NCI-H774 (cell line): ENCODE measurements at places on chromosomes 2 and 18.

- DNase-seq = no peak
Measured at GRCh38 chr18:42289526-42289925, 334.5 kb downstream of the PIK3C3 start.

DNA sequence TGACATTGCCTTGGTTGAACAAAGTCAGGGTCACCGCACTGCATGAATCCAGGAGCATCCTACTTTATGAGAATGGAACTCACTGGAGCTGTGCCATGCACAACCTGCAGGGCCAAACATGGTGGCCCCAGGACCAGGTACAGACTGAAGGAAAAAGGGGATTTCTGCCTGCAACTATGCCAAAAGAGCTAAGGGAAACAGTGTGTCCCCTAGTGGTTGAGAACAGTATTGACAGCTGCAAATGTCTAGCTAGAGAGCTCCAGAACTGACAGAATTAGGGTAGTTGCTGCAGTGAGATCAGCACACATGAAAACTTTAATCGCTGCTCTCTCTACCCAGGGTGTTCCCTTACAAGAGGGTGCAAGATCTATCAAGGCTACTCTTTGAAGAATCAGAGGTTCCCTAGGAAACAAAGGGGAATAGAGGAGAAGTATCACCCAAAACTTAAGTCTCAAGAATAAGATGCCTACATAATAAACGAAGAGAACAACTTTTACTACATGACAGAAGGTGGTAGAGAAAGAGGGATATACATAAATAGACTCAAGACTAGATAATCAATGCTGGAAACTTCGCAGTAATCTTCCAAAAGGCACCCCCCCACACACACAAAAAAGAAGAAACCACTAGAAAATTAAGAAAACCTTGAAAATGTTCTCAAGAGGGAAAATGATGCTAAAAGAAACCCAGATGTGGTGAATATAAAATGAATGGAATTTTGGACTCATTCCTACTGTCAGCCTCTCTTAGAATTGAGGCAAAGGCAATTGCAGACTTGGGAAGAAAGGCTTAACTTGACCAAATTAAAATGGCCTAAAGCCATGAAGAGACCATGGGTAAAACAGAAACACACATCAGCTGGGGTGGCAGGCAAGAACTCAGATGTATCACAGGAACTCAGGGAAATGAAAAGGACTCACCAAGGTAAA lies 43.6 kb upstream of the IHH start:
- DNase-seq = peak; percentile 2

- DNase-seq = no peak
Measured at GRCh38 chr18:43265465-43265864, 11.8 kb downstream of the SYT4 start.

DNA sequence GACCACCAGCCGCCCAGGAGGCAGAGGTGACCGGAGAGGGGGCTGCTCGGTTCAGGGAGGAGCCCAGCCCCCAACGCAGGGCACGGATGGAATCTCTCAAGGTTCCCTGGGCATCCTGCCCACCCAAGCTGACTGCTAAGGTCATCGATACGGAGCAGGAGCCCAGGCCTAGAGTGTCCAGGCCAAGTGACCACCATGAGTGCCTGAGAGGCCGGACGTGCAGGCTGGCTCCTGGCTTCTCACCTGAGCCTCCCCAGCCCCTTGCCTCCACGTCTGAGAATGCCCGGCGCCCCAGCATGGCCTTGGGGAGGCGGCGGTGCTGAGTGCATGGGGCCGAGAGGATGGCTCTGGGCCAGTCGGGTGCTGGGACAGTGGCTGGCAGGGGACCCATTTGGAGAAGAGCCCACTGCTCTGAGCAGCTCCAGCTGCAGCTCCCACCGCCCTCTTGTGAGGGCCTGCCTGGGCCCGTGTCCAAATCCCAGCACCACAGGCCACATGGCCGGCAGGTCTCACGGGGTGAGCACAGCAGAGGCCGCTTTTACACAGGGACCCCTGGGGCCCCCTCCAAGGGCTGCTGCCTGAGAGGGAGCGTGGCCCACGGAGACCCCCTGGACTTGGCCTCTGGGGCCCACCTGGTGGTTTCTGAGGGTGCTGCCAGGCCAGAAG lies 102.8 kb upstream of the CTDP1 start:
- DNase-seq = no peak

- DNase-seq = no peak
Measured at GRCh38 chr18:50602466-50602865, 42.6 kb downstream of the MAPK4 start.

DNA sequence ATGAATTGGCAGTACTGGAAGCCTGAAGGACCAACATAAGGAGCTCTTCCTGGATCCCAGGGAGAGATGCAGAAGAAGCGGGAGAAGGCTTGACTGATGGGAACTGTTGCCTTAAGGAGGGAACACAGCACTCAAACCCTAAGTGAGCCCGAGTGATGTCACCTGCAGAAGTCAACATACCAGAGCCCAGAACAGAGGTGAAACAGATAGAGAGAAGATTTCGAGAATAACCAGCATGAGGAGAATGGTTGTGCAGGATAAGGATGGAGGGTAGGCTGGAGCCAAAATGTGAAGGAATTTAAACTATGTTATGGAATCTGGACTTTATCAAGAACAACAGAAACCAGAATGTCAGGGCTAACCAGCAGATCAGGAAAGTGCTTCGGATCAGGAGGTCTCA lies 463.1 kb upstream of the DDX18 start:
- no peak for DNase-seq

DNA sequence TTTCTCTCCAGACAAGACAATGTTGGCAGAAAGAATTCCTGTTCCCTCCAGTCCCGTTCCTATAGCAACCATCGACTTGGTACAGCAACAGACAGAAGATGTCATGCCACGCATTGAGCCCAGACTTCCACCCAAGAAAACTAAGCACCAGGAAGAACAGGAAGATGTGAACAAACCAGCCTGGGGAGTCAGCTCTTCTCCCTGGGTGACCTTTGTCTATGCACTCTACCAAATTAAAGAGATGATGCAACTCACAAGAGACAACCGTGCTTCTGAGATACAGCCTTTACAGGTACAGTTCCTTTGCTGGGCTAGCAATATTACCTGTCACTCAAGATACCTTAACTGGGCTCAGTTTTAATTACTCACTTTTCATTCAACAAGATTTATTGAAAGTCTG lies 37.1 kb downstream of the NEMP2 start:
- no peak for DNase-seq

GRCh38 chr2:23350041-23350791 lies 34.8 kb upstream of the KLHL29 start:
- DNase-seq = no peak

GRCh38 chr2:189876271-189876670 lies 92.0 kb downstream of the PMS1 start:
- no peak for DNase-seq

DNA sequence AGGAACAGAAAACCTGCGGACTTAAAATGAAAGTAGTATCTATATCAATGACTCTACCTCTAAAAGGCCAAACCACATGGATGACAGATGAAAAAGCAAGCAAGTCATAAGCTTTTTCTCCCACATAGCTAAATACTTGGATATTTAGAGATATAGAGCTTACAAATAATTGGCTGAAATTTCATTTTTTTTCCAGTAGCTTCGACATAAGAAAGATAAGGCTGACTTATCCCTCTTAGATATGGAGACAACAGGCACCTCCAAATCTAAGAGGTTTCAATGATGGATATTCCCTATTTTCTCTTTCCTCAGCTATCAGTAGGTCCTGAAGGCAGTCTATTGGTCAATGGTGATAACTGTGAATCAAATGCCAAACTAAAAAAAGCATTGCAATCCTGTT lies 460.3 kb downstream of the MEIS1 start:
- DNase-seq = no peak

DNA sequence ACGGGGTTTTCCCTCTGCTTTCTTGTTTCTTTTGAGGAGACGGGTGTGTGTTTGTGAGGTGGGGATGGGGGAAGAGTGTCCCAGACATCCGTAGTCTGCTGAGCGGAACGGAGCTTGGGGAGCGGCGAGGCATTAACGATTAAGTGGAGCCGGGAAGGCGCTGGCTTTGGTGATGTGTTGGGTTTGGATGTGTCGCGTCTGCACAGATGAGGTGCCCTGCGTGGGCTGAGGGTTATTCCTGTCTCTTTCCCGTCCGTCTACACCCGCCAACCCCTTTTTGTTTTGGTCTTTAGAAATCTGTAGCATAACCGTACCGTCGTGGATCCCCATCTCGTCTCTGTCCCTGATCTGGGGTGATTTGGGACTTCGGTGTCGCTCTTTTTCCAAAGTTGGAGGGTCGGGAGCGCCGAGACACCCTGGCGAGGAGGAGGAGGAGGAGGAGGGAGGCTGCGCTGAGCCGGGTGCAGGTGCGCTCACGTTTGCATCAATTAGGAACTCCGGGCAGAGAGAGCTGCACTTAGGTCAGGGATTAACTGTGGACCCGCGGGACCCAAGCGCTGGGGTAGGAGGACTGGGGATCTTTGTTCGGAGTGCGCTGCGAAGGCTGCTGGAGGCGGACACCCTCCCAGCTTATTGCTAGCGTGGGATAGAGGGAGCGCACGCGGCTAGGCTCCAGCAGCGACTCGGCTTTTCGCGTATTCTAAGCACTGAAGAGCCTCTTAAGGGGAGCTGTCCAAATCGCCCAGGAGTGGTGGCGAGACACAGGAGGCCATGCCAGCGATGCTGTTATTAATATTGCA lies 720.3 kb downstream of the DPP10 start:
- DNase-seq = no peak

DNA sequence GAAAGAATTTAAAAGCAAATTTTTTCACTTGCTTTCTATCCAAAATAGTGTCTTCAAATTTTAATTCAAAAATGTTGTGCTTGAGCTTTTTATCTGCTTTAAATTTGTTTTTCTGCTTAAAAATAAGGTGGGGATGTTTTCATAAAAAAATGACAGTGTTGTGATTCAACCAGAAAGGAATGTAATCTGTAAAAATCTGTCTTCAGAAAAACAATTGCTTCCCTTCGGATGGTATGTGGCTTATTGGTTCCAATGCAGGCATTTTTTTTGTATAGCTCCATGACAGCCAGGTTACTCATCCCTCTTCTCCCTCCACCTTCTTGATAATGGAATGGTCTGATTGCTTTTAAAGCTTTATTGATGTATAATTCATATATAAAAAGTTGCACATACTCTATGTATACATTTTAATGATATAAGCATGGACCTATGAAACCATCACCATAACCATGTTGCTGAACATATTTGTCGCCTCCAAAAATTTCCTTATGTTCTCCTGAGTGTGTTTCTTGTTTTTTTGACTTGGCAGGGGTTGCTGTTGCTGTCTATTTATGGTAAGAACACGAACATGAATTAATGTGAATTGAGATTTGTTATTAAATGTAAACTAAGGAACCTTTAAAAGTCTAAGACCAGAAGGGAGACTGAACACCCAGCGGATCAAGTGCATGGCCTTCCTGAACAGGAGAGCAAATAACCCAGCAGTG lies 363.7 kb upstream of the SPHKAP start:
- DNase-seq = no peak

DNA sequence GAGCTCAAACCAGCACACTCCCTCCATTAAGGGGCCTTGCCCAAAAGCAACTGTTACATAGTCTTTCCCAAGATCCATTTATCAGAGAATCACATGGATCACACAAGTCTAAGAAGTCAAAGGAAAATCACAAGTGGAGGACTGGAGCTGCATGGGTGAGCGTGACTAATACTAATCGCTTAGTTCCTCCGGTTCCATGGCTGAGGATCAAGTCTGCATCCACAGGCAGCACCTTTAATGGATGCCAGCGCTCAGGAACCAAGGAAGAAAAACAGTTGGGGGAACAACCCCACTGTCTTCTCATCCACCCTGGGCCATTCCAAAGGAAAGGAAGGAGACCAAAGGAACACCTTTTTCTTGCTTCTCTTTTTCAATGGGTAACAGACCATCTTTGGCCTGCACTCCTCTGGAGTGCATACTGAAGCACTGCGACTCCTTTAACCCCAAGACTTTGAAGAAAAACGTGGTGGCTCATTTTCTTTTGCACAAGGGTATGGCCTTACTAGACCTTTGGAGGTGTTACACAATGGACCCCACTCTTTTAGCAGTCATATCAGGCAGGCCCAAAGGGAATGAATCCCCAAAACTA lies 9.2 kb upstream of the WDR33 start:
- DNase-seq = no peak

DNA sequence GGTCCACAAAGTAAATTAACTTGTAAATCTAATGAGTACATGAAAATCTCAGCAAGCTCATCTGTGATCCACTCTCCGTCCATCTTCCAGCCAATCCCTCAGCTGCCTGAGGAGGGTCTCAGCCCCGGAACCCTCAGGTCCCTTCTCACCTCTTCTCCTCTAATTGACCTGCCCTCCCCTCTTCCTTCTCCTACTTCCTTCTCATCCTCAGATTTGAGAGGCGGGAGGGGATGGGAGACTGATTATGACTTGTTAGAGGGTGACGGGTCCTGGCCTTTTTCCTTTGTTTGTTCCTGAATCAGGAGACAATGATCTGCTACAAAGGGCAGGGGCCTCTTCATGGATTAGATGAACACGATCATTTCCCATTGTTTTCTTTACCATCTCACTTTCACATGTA lies 80.1 kb downstream of the CYBRD1 start:
- DNase-seq = no peak

DNA sequence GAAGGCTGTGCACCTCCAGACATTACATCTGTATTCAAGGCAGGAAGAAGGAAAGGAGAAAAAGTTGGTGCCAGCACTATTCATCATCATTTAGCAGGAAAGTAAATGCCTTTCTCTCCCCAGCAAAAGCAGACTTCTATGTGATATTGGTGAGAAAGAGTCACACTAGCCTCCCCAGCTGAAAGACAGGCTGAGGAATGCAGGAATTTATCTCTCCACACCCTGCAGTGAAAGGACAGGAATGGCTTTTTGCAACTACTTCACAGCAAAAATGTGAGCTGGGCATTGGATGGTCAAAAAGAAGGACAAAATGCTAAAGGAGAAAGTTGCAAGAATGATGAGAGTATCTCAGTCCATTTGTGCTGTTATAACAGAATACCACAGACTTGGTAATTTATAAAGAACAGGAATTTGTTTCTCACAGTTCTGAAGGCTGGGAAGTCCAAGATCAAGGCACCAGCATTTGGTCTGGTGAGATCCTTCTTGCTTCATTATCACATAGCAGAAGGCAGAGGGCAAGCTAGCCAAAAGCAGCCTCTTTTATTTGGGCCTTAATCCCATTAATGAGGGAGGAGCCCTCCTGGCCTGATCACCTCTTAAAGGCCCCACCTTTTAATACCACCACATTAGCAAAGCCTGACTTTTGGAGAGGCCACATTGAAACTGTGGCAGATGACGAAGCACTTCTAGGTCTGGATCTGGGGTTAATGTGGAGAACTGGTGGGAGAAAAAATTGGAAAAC lies 388.1 kb upstream of the SLC14A2 start:
- no peak for DNase-seq

- no peak for DNase-seq
Measured at GRCh38 chr2:109132626-109133025, 3.6 kb downstream of the SH3RF3 start.

- no peak for DNase-seq
Measured at GRCh38 chr2:201996006-201996405, 37.6 kb upstream of the FZD7 start.

- DNase-seq = no peak
Measured at GRCh38 chr2:158006961-158007719, 94.5 kb upstream of the UPP2 start.

GRCh38 chr2:168773719-168774521 lies 28.5 kb upstream of the NOSTRIN start:
- DNase-seq = no peak

GRCh38 chr2:58047373-58047935 lies 848 bp downstream of the VRK2 start:
- no peak for DNase-seq
